Amniotic epithelial cell (primary cell): ENCODE measurements at places on chromosomes 4 and X.

DNA sequence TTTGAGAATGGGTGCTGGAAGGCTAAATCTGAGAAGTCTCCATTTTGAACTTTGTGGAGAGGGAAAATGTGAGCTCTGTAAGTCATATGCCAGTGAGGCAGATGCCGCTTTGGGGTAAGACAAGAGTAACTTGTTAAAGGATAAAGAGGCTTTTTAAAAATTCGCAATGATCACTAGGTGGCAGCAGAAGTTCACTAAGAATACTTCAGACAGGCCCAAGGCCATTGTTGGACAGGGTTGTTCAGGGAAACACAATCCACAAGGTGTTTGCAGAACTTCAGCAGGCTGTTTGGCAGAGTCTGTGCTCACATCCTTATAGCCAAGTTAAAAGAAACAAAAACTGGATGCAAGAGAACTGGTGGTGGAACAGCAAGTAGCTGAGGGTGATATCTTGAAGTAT, 13.7 kb upstream of the PIGA start:
- peak; percentile 58 for DNase-seq

GRCh38 chr4:113563691-113564378, 197.7 kb downstream of the CAMK2D start:
- no peak for DNase-seq

DNA sequence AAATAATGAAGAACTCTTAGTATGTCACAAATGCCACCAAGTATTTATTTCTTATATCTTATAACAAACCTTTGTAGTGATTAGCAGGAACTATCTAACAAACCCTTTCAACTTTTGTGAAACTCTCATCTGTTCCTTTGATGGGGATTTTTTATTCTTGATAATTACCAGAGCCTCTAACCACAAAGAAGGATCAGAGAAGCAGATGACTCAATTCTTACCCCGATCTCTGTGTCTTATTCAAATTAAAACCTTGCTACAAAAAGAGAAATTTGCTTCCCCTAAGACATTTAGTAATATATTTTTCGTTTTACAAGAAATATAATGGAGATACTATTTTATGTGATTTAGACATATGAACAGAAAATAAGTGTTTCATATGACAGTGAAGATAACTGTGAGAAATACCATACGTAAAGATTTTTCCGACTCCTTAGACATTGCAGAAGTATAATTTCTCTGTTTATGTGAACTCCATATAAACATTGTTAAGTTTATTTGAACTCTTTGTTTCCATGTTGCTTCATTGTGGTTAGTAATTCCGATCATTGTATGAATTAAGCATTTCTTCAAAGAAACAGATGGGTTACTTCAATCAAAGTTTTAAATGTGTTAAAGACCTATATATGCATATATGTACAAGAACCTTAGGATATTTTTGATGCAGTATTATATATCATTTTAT, 205.4 kb downstream of the CFAP299 start:
- DNase-seq: peak; percentile 60

DNA sequence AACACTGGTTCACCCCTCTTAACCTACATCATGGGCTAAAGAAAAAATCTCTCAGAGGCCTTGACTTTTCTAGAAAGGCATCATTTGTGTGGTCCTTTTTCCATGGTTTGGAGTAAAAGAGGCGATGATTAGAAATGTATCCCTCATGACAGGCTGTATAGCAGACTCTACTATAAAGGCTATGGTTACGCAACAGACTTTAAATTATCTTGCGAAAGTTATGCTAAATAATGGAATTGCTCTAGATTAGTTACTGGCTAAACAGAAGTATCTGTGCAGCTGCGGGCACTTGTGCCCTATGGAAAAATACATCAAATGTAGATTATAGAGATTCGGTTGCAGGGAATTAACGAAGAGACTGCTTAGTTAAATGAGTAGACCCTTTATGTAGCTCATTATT, 101.6 kb downstream of the TMEM47 start:
- DNase-seq: no peak

DNA sequence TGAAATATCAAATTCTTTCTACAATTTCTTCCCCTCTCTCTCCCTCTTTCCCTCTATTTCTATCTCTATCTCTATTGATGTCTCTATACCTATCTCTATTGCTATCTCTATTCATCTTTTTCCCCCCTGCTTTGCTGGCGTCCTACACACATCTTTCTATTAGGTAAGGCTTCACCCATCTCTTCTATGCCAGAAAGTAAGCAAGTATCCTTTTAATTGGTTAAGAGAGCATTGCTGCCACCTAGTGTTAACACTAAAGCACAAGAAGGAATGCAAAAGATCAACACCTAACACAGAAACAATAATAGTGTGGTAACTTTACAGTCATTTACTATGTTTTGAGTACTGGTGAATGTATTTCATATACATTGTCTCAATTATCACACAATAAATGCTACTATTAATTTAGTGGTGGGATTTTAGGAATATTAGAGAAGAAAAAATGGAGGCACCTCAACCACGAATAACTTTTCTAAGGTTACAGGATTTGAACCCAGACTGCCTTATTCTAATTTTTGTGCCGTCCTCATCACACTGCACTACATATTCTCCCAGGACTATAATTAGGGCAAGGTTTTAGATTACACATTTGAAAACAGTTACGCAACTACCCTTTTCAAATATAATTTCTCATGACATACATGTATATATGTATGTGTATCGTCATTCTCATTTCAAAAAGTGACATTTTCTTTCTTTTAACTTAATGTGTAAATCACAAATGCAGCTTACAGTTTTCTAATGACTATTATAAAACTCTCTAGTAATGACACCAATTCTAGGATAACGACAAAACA, 3.7 kb upstream of the C4orf36 start:
- peak; percentile 72 for DNase-seq
